Activated CD4-positive, alpha-beta T cell treated with anti-CD3 and anti-CD28 coated beads, Interleukin-2, amount 50 U/mL, for 16 hours (primary cell): ENCODE measurements at places on chromosomes 5 and 9.

DNA sequence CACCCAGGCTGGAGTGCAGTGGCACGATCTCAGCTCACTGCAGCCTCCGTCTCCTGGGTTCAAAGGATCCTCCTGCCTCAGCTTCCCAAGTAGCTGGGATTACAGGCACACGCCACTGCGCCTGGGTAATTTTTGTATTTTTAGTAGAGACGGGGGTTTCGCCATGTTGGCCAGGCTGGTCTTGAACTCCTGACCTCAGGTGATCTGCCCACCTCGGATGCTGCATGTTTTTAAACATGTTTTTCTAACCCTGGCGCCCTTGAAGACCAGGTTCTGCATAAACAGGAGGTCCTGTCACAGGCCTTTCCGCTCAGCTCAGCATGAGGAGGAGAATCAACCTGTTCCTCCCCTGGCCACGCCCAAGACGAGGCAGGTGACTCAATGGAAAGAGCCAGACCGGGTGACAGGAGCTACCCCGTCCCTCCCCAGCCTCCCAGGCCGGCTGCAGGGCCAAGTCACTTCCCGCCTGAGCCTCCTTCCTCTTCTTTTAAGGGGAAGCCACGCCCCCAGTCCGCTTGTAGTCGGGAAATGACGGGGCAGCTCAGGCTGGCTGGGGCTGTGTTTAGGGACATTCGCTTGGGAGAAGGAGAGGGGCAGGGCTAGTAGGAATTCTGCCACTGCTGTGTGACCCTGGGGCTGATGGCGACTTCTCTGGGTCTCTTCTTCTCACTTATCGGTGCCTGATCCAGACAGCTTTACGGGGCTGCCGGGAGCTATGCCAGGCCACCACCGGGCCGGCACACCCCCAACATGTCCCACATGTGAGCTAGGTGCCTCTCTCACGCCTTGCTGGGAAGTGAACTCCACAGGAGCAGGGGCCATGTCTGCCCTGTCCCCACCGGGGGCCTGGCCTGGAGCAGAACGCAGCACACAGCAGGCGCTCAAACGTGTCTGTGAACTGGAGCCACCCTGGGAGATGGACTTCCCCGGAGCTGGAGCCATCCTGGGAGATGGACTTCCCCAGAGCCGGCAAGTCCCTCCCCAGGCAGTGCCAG, 6.1 kb downstream of the NOTCH1 start:
- DNase-seq: peak; percentile 98

- DNase-seq: no peak
These were observed 1103.1 kb downstream of the MAT2B start for GRCh38 chr5:164608507-164608906.

- DNase-seq: no peak
These were observed 16.3 kb upstream of the IGFBPL1 start for GRCh38 chr9:38440516-38440915.

DNA sequence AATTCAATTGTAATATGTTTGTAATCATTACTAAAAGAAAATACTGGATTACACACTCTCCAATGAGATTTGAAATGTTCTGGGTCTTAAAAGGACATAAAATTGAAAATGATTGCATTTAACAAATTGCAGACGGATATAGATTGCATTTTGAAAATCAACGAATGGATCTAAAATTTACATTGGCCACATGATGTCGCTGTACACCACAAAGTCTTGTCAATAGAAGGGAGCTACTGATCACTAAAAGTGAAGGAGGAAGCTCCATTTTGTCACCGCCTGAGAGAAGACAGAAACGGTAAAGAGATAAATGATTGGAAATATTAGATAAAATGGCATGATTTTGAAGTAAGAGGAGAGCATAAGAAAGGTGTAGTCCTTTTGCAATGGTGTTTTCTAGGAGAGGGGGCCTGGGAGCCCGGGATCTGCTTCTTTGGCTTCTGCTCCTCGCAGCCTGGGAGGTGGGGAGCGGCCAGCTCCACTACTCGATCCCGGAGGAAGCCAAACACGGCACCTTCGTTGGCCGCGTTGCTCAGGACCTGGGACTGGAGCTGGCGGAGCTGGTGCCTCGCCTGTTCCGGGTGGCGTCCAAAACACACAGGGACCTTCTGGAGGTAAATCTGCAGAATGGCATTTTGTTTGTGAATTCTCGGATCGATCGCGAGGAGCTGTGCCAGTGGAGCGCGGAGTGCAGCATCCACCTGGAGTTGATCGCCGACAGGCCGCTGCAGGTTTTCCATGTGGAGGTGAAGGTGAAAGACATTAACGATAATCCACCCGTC, at the start of gene PCDHA1:
PCDHA1 (plus strand) TSS at position 236 of the 782 bp plus-strand sequence.
- peak; percentile 0 for DNase-seq
